Stimulated activated CD4-positive, alpha-beta T cell treated with anti-CD3 and anti-CD28 coated beads, Interleukin-4, amount 100 ng/mL, for 1 hour (primary cell): ENCODE measurements at places on chromosomes 5 and 9.

DNA sequence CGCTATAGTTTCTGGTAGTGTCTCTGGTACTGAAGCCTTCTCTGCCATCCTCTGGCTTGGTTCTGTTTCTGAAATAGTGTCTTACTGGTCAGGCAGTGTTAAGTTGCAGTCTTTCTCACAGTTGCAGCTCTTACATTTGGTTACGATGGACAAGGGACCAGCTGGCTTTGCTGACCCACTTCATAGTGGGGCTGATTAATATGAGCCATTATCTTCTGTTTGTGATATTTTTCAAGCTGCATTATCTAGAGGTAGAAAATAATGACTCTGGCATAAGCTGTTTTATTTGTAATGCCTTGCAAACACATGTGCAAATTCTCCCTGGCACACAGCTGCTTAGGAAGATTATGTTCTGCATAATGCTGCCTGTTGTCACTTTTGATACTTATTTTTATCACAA is 199.1 kb downstream of the KDM4C start:
- DNase-seq, result no peak

DNA sequence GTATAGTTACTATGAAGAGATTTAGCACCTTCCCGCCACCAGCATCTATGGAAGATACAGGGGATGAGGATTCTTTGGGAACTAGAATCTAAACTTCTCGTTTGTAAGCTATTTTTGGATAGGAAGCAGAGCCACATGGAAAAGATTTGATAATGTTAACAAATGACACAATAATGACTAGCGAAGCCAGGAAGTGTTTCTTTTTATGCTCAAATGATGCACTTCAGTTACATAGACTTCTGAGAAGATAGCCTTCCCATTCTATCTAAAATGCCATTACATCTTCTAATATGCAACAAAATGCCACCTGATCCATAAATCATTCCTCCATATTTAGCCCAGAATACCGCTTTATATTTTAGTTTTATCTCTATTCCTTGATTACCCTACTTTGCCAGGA is 17.0 kb upstream of the TNC start:
- DNase-seq, result no peak

- no peak for DNase-seq
These were observed 878 bp upstream of the HMCN2 start for GRCh38 chr9:130264414-130265350.

DNA sequence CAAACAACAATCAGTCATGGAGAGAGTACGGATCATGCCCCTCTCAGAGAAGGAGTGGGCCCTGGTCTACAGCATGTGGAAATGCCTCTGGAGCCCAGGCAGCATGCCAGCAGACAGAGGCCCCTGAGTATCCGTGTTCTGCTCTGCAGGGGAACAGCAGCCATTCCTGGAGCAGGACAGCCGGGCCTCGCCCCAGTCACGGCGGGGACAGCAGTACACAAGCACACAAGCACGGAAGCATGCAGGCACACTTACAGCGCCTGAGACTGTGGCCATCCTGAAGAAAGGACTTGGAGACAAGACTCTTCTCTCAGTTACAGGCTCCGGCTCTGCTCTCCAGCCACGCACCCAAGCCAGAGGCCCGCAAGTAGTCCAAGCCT is 102.6 kb upstream of the ALDH1B1 start:
- DNase-seq, result no peak

DNA sequence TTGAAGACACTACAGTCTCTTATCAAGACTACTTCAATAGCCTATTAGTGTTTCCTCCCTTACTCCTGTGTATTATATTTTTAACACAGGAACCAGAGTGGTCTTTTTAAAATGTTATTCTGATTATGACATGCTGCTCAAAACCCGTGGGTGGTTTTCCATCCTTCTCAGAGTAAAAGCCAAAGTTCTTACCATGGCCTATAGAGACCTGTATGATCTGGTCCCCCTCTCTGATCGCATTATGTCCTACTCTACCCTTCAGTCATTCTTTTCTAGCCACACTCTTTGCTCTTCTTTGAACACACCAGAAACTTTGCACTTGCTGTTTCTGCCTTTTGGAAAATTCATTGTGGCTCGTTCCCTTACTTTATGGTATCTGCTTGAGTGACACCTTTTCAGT is 13.8 kb downstream of the RECK start:
- DNase-seq, result no peak

DNA sequence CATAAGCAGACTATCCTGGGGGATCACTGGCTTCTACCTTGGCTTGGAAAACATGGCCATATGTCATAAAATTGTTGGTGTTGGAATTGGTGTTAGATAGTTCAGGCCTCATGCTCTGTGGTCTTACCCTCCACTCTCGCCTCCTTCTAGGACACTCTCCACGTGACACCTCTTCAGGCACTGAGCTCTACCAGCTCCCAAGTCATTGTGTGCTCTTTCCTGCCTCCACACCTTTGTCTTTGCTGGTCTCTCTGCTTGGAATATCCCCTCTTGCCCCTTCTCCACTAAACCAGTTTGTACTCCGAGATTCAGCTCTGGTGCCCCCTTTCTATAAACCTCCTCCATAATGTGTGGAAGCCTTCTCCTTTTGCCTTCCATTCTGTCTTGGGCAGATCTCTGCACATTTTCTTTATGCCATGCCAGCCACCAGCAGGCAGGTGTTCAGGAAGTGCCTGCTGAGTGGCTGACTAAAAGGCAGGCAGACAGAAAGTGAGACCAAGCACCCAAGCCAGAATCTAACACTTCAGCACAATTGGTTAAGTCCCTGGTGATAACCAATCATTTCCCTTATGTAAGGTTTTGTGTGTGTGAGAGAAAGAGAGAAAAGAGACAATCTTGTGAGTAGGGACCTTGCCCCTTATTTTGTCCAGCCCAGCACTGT is 37.7 kb downstream of the SAR1B start:
- no peak for DNase-seq

GRCh38 chr5:40962207-40962955 is 53.1 kb downstream of the C7 start:
- DNase-seq, result no peak

- DNase-seq, result no peak
These were observed 5.4 kb downstream of the MED22 start for GRCh38 chr9:133342570-133342969.

DNA sequence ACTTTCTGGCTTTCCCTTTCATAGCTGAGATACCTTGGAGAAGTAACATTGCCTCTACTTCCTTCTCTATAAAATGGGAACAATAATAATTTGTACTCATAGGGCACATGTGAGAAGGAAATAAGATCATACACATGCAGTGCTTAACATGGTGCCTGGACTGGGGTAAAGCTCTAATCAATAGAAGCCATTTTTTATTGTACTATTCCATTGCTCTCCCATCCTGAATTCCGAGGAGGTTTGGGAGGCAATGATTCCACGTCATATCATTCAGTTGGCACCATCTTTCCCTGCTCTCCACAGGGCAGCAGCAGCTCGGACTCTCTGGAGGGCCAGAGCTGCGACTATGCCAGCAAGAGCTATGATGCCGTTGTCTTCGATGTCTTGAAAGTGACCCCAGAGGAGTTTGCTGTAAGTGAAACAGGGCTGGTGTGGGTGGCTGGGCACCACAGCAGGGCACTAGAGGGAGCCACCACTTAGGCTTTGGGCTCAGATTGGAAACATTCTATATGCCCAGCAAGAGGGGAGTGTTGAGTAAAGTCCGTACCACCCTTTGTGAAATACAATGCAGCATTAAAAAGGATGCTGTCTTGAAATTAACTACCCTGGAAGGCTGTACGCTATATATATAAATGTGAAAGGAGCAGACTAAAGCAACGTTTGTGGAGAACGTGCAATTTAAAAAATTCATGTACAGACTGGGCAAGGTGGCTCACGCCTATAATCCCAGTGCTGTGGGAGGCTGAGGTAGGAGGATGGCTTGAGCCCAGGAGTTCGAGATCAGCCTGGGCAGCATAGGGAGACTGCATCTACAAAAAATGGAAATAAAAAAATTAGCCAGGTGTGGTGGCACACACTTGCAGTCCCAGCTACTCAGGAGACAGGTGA is 51.2 kb downstream of the RALGPS1 start:
- DNase-seq, result peak; percentile 48

- DNase-seq, result no peak
These were observed 88.6 kb upstream of the MYO10 start for GRCh38 chr5:17024686-17025180.

- no peak for DNase-seq
These were observed 579.7 kb downstream of the CCDC171 start for GRCh38 chr9:16132513-16132912.

GRCh38 chr5:10303699-10304170 is 4.0 kb downstream of the CMBL start:
- no peak for DNase-seq

GRCh38 chr5:58016358-58016757 is 443.5 kb downstream of the PLK2 start:
- DNase-seq, result no peak

DNA sequence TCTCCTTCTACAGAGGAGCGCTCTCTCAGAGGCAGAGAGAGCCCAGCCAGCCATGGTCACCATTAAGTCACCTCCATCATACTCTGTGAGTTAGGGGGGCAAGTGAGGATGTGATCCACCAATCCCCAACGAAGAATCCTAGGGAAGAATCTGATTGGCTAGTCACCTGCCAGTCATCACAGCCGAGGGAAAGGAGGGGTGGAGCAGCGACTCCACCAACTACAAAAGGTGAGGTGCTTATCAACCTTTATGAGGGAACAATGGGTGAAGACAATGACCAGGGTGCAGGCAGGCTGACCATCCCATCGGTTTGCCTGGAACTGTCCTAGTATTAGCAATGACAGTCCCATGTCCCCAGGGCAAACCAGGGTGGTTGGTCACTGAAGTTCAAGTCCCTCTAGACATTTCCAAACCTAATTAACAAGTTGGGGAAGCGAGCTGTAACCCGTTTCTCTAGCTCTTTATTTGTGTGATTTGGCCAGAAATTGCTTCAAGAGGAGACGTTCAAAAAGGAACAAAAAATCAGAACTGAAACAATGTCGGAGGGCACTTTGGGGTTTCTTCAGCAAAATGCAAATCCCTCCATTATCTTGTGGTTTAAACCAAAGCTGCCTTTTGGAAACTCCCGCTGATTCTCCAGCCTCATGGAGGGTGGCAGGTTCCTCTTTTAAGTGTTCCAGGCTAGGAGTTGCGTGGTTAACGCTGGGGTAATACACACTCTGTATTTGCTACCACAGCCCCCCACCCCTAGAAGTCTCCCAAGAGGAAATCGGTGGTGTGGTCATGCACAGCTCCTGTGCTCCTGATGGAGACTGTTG is 18.8 kb upstream of the FCN1 start:
- no peak for DNase-seq

DNA sequence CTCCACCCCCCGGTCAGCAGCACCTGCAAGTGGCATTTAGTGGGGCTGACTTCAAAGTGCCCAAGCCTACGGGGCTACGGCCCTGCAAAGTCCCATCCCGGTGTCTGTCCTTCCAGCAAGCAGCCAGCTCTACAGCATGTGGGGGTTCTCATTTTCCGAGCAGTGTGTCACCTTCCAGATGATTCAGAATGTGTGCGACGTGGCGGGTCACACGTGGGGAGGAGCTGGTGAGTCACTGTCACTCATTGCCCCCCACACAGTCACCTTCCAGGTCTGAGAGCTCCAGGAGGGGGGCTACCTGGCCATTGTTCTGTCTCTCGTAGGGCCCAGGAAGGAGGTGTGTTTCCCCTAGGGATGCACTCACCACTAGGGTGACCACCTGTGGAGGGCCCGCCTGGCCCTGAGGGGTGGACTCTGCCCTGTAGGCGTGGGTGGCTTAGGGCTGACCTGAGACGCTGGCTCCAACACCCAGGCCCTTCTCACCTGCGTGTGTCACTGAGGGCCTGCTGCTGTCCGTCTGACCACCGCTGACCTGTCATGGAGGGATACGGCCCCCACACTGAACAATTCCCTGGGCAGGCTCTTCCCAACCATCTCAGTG is 70.2 kb downstream of the SEMA4D start:
- DNase-seq, result peak; percentile 81
